Liver (tissue), 10 donors: ENCODE measurements at places on chromosomes 13 and 19. TPM values are rescaled to one million over a fixed set of nuclear protein-coding genes. Genes with fewer than 3 reads are reported as not detected.

DNA sequence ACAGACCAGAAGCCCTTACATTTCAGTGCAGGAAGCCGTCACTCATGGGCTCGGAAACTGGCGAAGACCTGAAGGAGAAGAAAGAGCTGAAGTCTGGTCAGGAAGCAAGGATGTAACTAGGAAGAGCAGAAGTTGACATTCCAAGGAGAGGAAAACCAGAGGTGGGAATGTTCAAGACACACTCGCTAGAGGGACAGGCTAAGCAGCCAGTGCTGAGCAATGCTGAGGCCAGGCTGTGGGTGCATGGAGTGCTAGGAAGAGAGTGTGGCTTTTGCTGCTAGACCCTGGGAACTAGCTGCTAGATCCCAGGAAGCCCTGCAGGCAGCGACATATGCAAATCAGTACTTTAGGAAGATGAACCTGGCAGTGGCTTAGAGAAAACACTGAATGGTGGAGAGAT lies 12.1 kb upstream of the URAD start:
- H3K27me3 ChIP-seq = no peaks in the 10 kb centered on the region
- H3K4me1 ChIP-seq = no peaks in the 10 kb centered on the region
- no peak for DNase-seq
- H3K36me3 ChIP-seq = no peaks in the 10 kb centered on the region
- H3K27ac ChIP-seq = no peak overlapping the region

PPAN gene
- total RNA-seq = 10.4 TPM

GRCh38 chr19:48713041-48713863 lies 6.3 kb downstream of the MAMSTR start:
- DNase-seq = no peak
- no peaks in the 10 kb centered on the region for H3K36me3 ChIP-seq
- no peaks in the 10 kb centered on the region for H3K4me1 ChIP-seq
- no peak overlapping the region for H3K27ac ChIP-seq

- H3K4me3 ChIP-seq = no peak overlapping the region
- DNase-seq = no peak
- H3K36me3 ChIP-seq = peaks cover 38% of the 10 kb centered on the region
- H3K27ac ChIP-seq = no peak overlapping the region
- H3K4me1 ChIP-seq = no peaks in the 10 kb centered on the region
Observed at GRCh38 chr19:18167975-18168645, 5.5 kb upstream of the IFI30 start.

DNA sequence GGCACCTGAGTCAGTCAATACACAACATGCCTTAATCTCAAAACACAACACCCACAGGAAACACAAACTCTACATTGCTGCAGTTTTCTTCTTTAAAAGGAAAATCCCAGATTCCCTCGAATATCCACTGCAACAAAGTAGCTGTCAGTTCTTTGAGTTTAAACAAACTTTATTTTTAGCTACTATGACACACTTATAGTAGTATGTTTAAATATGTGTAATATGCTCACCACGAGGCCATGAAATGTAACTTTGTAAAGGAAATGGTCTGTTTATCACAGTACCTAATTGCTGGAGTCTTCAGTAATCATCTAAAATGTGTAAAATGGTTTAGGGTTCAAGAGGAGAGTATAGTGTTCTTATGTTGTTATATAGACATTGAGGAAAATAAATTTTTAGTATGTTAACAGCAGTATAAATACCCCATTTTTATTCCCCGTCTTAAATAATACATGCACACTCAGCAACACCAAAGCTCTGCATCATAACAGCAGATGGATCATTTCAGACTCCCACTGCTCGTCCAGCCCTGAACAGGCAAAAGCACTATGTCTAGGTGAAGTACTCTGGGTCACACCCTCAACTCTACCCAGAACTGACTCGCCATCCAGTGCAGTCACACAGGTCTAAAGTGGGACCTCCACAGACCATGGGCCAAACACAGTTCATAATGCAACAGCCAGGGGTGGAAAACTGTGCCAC lies 20.6 kb downstream of the TUBGCP3 start:
- no peak overlapping the region for H3K27ac ChIP-seq
- DNase-seq = no peak
- H3K27me3 ChIP-seq = no peaks in the 10 kb centered on the region
- peaks cover 6% of the 10 kb centered on the region for H3K4me1 ChIP-seq

DNA sequence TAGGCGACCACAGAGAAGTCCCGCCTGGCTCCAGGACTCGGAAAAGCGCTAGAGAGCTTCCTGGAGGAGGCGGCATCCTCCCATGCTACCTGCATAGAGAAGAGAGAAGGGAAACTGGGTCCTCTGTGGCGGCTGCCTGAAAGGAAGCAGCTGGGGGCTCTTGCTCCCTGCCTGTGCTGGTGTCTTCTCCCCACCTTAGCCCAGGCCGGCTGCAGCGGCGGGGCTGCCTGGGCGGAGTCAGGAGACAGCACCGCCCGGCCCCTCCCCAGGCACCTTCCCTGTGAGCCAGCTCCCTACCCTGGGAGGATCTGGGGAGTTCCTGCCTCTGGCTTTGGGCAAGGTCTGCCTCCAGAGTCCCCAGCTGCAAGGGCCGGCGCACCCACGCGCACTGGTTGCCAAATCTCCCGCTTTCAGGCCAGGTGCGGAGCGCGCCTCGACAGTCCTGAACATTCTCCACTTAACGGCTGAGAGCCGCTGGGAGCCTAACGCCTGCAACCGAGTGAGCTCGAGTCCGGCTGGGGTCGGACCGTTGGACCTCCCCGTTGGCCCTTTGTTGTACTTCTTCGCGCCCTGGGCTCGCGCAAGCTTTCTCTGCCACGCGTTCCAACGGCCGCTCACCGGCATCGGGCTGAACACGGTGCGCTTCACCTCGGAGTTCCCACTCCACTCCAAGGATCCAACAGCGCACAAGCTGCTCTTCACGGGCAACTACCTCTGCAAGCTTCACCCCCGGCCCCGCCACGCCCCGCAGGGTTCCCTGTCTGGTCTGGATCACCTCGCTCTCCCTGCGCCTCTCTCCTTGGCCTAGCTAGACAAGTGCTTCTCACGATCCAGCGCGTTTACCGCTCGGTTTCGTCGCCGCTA lies 21.8 kb upstream of the ZNF30 start:
- no peaks in the 10 kb centered on the region for H3K36me3 ChIP-seq
- no peak overlapping the region for H3K27ac ChIP-seq
- H3K4me3 ChIP-seq = no peak overlapping the region
- no peaks in the 10 kb centered on the region for H3K4me1 ChIP-seq
- DNase-seq = no peak
- H3K27me3 ChIP-seq = no peaks in the 10 kb centered on the region

DNA sequence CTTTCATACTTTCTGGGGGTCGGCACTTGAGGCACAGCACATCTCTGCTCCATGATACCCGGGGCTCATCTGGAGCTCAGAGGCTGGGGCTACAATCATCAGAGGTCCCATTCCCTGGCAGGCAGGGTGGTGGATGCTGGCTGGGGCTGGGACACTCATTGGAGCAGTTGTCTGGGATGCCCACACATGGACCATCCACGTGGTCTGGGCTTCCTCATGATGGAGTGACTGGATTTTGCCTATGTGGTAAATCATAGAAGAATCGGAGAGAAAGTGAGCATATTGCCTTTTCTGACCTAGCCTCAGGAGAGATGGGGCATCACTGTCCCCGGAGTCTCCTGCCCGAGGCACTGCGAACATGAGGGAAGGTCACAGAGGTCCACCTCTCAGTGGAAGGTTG lies 91.4 kb upstream of the IRS2 start:
- H3K4me1 ChIP-seq = peaks cover 6% of the 10 kb centered on the region
- H3K36me3 ChIP-seq = no peaks in the 10 kb centered on the region
- no peak for DNase-seq
- no peaks in the 10 kb centered on the region for H3K27me3 ChIP-seq
- H3K27ac ChIP-seq = no peak overlapping the region
- H3K4me3 ChIP-seq = no peak overlapping the region
